Gastroesophageal sphincter (tissue), 4 donors: ENCODE measurements at places on chromosomes 5 and 9. TPM values are rescaled to one million over a fixed set of nuclear protein-coding genes. Genes with fewer than 3 reads are reported as not detected.

Gene BASP1
- total RNA-seq, result 5.7 TPM

Gene SLC6A18
- not detected for total RNA-seq

Gene PCDHB13
- total RNA-seq, result 5.1 TPM

Gene PLPP1
- total RNA-seq, result 314 TPM

Gene ZMAT2
- total RNA-seq, result 47.2 TPM

Gene EPB41L4B
- total RNA-seq, result 1.7 TPM

Gene ZDHHC11
- 3.2 TPM for total RNA-seq

Gene WNK2
- total RNA-seq, result 104 TPM

Gene AMBP
- total RNA-seq, result not detected

Gene SPAAR
- total RNA-seq, result 5.5 TPM

Gene BAAT
- total RNA-seq, result 0.25 TPM

Gene NUTM2F
- total RNA-seq, result not detected

Gene NRARP
- 11.3 TPM for total RNA-seq

Gene GDA
- not detected for total RNA-seq

Gene TMEM174
- total RNA-seq, result not detected

Gene BHMT2
- total RNA-seq, result 105 TPM

DNA sequence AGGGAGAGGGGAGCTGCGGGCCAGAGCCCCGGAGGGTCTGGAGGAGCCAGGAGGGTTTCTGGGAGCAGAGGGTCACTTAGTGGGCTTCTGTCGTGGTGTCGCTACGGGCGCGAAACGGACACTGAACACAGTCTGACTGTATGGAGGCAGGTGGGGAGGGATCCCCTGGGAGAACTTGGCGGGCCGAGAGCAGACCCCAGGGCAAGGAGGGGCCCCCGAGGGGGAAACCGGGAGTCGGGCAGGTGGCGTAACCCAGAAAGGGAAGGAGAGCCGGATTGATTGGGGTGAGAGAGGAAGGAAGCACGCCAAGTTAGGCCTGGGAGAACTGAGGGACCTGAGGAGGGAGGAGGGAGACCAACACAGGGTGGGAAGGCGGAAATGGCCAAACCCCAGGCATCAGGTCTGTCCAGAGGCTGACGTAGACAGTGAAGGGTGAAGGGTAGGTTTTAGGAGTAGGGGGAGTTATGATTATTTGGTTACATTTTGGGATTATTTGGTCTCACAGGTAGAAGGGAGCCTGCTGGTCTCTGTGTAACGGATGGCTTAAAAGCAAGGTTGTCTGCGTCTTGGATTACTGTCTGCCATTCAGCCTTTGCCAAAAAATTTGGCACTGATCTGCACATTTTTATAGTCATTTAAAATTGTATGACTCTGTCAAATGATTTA, 3.3 kb upstream of the MSMP start:
- peak; percentile 68 for ATAC-seq

GRCh38 chr5:76718381-76718832, 2.5 kb downstream of the F2R start:
- ATAC-seq, result no peak

DNA sequence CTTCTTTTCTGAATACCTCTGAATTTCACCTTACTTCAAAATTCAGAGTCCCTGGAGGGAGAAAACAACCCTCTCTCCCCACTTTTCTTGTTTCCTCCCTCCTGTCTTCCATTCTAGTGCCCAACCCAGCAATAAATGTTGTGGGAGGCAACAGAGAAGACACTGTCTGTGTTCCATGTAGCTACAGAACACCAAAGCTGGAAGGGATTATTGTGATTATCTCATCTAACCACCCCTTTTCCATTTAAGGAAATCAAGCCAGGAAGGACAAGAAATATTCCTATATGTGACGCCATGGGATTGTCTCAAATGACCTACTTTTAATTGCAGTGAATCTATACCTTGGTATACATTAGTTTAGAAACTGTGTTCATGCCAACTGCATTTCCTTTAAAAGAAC, 476.6 kb upstream of the TNC start:
- no peak for ATAC-seq

DNA sequence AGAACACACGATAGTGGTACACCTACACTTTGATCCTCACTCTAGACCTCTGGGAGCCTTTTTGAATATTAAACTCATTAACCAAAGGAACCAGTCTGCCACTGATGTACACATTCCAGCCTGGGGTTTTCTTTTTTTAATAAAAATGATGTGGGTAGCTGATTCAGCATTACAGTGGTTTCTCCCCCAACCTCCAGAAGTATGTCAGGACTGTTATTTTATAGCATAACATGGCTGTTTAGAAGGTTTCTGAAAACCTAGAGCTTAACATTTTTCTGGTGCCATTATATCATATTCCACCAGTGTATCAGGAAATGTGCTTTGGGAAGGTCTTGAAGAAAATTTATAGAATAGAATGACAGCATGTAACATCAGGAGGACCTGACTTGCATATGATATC, 540.9 kb upstream of the WWC1 start:
- no peak for ATAC-seq

DNA sequence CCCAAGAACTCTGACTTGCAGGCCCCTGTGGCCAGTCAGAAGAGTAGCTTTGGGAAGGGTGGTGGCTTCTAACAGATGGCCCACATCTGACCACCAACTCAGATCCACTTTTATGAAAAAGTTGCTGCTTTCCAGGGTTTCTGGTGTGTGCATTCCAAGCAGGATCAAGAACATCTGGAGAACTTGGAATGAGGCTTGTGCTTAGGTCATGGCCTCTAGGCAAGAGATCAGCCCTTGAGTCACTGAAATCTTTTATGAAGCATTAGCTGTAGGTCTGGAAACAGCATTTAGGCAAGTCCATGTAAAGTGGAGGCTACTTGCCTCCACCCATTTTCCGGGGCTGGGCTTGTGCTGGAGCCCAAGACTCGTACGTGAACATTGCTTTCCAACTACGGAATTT, 433.3 kb downstream of the SH3GL2 start:
- ATAC-seq, result peak; percentile 52

- no peak for ATAC-seq
Measured at GRCh38 chr9:92942688-92943616, 4.4 kb upstream of the FGD3 start.

GRCh38 chr9:112823257-112823656, 67.4 kb downstream of the SLC46A2 start:
- ATAC-seq, result no peak

DNA sequence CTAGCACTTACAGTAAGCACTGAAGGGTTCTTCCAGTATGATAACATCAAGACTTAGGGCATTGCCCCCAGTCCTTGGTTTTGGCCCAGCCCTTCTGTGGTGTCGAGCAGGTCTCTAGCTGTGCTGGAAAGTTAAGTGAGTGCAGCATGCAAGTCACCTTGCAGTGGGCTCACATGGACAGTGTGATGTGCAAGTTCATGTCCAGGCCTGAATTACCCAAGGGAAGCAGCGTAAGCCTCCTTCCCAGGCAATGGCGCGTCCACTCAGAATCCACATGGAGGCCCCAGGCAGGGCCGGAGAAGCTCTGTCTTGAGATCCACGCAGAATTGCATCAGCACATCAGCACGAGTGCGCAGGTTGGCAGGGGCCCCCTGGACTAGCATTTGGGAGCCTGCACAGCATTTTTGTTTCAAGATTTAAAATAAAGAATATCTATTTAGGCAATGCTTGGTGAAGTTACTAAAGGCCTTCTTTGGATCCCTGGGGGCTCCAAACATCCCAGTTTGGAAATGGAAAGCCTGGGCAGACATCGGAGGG, 108.4 kb upstream of the ALDH1B1 start:
- ATAC-seq, result no peak

- no peak for ATAC-seq
Measured at GRCh38 chr9:88984543-88984883, 6.8 kb upstream of the S1PR3 start.

- no peak for ATAC-seq
Measured at GRCh38 chr9:3675946-3676345, 150.1 kb upstream of the RFX3 start.

GRCh38 chr5:37638897-37639296, 200.9 kb downstream of the GDNF start:
- no peak for ATAC-seq

- ATAC-seq, result no peak
Measured at GRCh38 chr5:168552146-168552545, 23.0 kb downstream of the FBLL1 start.

GRCh38 chr9:111691672-111692329, 30.4 kb downstream of the GNG10 start:
- no peak for ATAC-seq

GRCh38 chr9:85425153-85425611, 316.6 kb downstream of the AGTPBP1 start:
- peak; percentile 34 for ATAC-seq

GRCh38 chr9:84001621-84002020, 21.0 kb downstream of the RMI1 start:
- ATAC-seq, result no peak

DNA sequence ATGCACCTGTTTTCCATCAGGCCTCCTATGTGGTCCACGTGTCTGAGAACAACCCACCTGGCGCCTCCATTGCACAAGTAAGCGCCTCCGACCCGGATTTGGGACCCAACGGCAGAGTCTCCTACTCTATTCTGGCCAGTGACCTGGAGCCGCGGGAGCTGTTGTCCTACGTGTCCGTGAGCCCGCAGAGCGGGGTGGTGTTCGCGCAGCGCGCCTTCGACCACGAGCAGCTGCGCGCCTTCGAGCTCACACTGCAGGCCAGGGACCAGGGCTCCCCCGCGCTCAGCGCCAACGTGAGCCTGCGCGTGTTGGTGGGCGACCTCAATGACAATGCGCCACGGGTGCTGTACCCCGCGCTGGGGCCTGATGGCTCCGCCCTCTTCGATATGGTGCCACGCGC, 1.7 kb downstream of the PCDHGB1 start:
- no peak for ATAC-seq

DNA sequence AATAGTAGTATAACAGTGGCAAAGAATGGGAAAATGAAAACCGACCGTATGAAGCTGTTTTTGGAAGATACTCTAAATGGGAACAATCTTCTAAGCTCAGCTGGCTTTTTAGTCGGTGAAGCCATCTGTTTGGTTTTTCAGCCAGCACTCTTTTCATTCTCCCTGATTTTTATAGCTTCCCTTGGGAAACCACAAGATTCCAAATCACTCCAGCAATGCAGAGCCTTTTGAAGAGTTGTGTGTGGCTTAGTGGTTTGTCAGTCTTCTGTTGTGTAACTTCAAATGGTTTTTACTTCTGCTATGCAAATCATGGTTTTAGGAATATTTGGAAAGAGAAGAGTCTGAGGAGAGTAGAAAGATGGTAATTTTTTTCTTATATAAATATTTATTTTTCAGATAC, 180.7 kb downstream of the KDM4C start:
- ATAC-seq, result peak; percentile 55

DNA sequence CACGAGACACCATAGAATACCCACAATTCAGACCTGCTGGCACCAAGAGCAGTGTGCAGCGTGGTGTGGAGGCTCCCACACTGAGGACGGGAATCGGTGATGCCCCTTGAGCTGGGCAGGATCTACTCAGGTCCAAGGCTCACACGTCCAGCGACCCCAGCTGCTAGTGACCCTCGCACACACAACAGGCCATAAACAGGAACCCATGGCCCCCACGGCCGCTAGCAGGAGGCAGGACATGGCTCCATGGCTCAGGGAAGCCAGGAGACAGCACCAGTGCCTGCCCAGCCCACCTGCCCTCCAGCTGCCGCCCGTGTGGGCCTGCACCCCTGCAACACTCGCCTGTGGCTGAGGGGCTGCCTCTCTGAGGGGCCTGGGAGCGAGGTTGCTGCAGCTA, 43.4 kb upstream of the SLC9A3 start:
- ATAC-seq, result no peak

- no peak for ATAC-seq
Measured at GRCh38 chr9:126864771-126865170, 4.3 kb downstream of the ZBTB34 start.

GRCh38 chr9:115597330-115597895, 479.5 kb upstream of the TNC start:
- no peak for ATAC-seq

GRCh38 chr5:625516-625915, 13.4 kb downstream of the CEP72 start:
- no peak for ATAC-seq

DNA sequence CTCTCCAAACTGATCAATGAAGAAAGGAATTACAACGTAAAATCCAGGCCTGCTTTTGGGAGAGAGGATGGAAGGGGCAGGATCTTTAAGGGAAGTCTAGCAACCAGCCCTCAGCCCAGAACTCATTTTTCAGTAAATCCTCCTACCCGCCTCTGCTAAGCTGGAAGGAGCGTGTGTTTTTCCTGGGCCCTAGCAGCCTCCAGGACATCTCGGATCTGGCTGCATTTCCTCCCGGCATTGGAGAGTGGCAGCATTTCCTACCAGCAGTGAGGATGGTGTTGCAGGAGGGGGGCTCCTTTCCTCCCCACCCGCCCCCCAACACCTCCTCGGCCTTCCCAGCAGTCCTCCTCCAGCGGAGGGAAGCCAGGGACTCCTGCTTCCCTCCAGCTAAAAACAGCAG, 54.5 kb downstream of the DCP2 start:
- no peak for ATAC-seq

DNA sequence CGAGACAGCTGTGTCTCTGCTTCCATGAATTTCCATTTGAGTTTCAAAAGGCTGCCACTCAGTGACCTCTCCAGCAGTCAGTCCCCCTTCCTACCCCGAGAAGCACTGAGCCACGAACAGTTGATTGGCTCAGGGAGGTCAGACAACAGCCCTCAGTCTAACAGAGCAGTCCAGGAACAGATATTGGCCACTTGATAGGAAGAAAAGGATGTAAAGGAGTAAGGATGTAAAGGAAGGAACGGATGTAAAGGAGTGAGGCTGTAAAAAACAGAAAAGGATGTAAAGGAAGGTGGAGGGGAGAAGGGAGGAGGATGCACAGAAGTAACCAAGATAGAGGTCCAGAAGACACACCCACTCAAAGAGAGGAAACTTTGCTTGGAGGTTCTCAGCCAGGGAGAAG, 3.2 kb upstream of the NR4A3 start:
- ATAC-seq, result no peak

DNA sequence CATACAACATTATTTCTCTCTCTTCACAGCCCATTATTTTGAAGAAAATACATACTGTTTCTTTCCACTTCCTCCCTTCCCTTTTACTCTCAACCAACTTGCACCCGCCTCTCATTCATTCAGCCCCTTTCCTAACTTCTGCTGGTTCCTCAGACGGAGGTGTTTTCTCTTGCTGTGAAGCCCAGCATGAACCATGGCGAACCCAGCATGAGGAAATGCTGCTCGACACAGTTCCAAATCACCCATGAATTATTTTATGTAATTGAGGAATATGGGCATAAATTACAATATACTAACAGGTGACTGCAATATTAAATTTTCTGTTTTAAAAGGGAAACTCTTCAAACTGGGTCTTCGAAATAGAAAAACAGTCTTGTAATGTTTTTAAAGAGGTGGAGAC, 124.8 kb downstream of the MEF2C start:
- no peak for ATAC-seq

DNA sequence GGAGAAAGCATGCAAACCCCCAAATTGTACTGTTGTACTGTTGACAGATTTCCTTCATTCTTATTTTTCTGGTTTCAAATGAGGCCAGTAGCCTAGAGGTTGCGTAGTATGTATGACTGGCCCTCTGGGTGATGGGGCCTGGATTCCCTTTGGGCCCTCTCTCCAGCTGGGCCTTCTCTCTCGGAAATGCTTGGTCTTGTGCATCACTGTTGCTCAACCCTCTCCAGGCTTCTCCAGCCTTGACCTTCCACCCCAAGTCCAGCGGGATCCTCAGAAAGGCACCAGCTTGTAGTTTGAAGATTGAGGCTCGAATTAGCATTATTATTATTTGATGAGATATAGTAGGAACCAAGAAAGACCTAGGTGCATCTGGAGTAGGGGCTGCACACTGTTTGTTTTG, 87.0 kb downstream of the ANGPTL2 start:
- peak; percentile 90 for ATAC-seq
